PC-3 (cell line): ENCODE measurements at places on chromosomes 4 and X. TPM values are rescaled to one million over a fixed set of nuclear protein-coding genes. Genes with fewer than 3 reads are reported as not detected.

Gene MAGEC3
- not detected in 2 replicates for total RNA-seq

Gene PGAM4
- total RNA-seq: not detected in 2 replicates

Gene SRPX
- 5.0 and 5.4 TPM in 2 replicates for total RNA-seq

Gene ANOS1
- total RNA-seq: 1.8 and 3.5 TPM in 2 replicates

Gene MAGEB2
- total RNA-seq: not detected in 2 replicates

Gene PAGE4
- not detected in 2 replicates for total RNA-seq

Gene ADGRG2
- 1.1 and 1.4 TPM in 2 replicates for total RNA-seq

Gene FRG2
- 0.47 and 0.86 TPM in 2 replicates for total RNA-seq

Gene PF4V1
- total RNA-seq: not detected in 2 replicates

Gene FHIP1A
- 11.3 and 13.8 TPM in 2 replicates for total RNA-seq

Gene GAGE12E
- total RNA-seq: not detected in 2 replicates

Gene ERCC6L
- total RNA-seq: 13.0 and 14.6 TPM in 2 replicates

- DNase-seq: no peak
Measured at GRCh38 chr4:71604785-71605184, 179.1 kb downstream of the GC start.

DNA sequence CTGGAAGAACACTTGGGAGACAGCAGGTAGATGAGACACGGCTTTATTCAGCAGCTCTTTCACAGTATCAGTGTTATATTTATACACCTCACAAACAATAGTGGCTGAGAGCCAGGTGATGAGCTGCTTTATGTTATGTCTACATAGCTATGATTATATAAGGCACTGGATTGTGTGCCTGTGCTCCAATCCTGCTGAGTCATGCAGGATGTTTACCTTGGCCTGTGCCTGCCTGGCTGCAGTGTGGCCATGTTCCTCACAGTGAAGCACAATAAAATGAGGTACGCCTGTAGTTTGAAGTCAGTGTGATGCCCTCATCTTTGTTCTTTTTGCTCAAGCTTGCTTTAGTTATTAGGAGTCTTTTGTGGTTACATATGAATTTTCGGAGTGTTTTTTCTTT is 31.3 kb downstream of the CXCL13 start:
- peak; percentile 95 for DNase-seq

DNA sequence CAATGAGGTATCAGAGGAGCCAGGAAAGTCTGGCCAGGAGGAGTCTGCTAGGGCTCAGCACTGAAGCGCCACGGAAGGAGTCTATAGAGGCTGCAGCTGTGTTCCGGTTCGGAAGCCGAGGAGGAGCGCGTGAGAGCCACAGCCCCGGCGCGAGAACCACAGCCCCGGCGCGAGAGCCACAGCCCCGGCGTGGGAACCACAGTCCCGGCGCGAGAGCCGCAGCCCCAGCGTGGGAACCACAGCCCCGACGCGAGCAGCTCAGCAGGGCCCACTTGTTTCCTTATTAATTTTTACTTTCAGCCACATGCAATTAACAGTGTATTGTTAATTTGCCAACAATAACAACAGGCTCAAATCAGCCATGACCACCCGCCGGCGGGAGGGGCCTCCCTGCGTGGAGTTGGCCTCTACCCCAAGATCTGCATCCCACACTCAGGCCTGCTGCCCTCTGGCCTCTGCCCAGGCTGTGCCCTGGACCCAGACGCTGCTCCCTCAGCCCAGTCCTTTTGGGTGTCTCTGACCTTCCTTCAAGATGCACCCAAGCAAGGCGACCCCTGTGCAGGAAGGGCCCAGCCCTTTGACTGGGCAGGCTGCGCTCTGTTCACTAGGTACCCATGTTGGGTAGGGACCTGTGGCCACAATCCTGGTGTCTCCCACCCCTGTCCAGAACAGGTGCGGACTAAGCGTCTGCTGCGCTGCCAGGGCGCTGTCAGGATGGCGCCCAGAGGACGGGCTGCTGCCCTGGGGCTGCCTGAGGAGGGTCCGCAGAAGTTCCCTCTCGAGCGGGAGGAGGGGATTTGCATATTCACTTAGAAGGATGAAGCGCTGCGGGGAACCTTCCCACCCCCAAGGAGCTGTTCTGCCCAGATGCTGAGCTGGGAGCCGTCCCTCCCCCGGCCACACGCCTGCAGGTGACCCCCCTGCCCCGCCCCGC is 113.8 kb downstream of the ADRA2C start:
- DNase-seq: no peak

- no peak for DNase-seq
Measured at GRCh38 chr4:53131562-53131925, 234.3 kb downstream of the SCFD2 start.

GRCh38 chrX:18937173-18937572 is 46.7 kb downstream of the PHKA2 start:
- no peak for DNase-seq

GRCh38 chr4:82284475-82284857 is 89.3 kb downstream of the HNRNPD start:
- DNase-seq: no peak

DNA sequence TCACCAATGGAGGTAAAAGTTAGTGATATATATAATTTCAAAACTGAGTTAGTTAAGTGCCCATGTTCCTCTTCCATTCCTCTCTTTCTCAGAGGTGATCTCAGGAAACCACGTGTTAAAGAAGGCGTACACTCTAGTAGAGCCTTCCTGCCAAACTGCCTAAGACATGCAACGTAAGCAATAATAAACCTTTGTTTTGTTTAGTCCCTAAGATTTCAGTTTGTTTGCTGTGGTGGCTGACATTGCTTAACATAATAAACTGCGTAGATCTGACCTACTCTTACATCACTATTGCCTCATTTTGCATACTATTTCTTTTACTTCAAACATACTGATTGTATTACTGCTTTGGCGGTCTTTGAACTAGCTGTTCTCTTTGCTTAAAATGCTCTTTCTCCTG is 99.2 kb downstream of the JADE1 start:
- no peak for DNase-seq

DNA sequence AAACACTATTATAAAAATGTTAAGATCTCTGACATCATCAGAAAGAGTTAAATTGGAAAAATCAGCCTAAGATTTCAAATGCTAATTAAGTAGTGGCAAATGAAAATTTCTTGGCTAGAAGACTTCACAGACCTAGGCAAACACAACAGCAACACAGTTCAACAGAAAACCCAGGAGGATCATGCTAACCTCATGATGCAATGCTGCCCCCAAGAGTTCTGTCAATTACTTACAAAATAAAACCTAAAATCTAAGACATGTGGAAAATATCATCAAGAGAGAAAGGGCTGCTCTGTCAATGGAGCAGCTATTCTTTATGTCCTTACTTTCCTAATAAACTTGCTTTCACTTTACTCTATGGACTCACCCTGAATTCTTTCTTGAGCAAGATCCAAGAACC is 21.0 kb downstream of the S100G start:
- DNase-seq: peak; percentile 59

- DNase-seq: no peak
Measured at GRCh38 chr4:76310683-76311082, 4.2 kb downstream of the STBD1 start.

DNA sequence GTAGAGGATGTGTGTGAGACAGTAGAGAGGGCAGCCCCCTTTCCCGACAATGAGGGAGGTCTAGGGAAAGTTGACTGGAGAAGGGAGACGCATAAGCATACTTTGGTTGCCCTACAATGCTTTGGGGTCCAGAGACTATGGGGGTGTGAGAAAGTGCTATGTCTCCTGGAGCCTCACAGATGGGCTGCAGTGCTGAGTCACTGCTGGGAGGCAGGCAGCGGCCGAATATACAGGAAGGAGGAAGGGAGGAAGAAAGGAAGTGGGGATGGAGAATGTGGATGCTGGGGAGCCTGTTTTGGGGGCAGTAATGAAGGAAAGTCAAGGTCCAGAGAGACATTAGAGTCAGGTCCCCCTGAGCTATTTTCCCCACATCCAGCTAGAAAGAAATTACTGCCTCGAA is 12.7 kb downstream of the DRP2 start:
- no peak for DNase-seq

- DNase-seq: no peak
Measured at GRCh38 chr4:98749206-98749605, 90.8 kb upstream of the TSPAN5 start.

DNA sequence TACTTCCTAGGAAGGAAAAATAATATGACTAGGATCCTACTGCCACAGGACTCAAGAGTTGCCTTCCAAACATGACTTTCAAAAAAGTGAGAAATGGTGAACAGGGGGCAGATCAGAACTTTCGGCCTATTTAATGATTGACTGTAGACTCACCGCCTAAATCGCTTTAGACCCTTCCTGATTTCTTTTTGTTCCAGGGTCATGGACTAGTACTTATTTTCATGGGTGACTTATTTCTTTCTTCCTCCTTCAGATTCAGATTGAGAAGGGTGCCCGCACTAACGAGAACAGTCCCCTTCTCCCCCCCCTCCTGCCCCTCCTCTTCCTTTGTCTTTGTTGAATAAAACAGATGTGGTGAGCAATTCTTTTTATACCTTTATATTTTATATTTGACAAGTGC is 48.0 kb upstream of the KLHL8 start:
- no peak for DNase-seq

DNA sequence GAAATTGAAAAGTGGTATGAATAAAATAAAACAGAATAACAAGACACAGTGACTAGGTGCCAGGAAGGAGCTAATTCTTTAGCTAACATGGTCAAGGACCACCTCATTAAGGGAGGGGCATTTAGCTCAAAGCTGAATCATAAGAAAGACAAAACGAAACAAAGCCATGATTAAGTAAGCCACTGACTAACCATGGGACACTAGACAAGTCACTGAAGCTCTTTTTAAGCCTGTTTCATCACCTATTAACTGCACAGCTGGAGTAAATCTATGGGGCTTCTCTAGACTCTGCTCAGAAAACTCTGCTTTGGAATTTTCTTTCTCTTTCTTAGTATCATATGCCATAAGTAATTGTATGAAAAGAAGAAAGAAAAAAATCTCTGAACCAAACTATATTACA is 49.8 kb upstream of the C1QTNF7 start:
- no peak for DNase-seq

- DNase-seq: no peak
Measured at GRCh38 chr4:76201276-76201675, 12.3 kb downstream of the SCARB2 start.

- DNase-seq: peak; percentile 29
Measured at GRCh38 chr4:20486433-20486832, 213.8 kb upstream of the PACRGL start.

DNA sequence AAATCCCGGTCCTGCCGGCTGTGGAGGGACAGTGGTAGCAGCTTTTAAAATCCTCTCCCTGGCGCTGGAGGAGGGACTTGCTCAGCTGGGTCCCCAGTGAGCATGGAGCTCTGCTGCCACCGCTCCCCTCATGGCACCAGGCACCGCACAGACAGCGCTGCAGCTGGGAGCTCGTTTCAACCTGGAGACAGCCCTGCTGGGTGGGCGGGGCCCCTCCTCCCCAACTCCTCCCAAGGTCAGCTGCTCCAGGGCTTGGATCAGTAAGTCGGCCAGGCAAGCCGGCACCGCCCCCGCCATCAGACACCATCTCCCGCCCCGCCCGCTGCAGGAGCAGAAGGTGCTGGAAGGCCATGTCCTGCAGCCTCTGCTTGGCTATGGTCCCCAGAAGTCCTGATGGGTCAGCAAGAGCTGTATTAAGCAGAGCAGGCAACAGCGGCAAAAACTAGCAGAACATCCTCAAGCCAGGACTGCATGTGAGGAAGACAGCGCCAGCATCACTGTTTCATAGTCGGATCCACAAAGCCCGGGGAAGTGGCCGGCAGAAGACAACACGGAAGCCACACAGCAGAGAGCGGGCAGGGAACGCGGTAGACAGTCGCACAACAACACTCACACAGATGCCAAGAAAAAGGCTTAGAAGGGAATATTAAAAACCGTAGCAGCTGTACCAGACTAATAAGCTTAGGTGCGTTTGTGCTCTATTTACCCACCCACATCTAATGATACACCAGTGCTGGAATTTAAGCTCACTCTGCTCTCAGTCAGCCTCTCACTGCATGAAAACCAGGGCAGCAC is 16.2 kb downstream of the ZFYVE28 start:
- peak; percentile 23 for DNase-seq

DNA sequence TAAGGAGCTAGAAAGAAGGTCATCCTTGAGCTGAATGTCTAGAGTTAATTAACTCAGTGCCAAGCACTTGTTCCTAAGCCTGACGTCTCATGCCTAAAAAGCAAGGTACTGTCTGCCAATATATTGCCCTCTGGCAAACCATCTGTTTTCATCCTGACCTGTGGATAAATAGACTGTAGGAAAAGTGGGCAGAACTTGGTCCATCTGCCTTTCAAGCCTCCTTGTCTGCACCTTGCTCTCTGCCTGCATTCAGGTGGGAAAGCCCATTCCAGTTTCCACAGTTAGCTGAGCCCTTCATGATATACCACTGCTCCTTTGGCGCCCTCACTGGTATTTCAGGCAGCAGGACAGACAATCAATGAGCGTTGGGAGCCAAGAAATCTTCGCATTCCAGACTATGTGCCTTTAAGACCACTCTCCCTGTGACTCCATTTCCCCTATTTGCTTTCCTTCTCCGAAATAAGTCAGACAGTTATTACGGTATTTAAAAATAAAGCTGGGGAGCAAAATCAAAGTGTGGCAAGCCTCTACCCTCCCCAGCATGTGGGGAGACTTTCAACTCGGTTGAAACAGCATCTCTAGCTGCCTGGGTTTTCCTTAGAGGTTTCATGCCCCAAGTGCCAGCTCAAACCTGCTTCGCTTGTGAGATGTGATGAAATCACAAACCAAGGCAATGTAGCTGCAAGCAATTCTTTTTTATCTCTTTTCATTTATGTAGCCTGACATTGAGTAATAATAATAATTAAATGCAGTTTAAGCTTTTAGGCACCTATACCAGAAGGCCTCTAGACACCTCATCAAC is 2.5 kb upstream of the CCDC149 start:
- DNase-seq: peak; percentile 22

DNA sequence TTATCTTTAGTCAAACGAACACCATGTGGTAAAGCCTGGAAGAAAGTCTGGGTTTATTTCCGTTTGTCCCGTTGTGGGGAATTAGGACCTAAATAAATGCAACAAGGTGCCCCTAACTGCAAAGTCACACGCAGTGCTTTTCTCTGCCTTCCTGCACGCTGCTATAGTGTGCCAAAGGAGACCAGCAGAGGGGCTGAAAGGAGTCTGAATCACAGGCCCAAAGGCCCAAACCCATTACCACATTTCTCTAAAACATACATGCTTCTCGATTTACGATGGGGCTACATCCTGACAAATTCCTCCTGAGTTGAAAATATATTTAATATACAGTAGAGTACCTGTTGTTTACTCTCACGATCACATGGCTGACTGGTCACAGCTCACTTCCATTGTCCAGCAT is 4.5 kb downstream of the VEGFC start:
- DNase-seq: peak; percentile 41
